ENCODE measurements at places on chromosomes 3 and 15.

DNA sequence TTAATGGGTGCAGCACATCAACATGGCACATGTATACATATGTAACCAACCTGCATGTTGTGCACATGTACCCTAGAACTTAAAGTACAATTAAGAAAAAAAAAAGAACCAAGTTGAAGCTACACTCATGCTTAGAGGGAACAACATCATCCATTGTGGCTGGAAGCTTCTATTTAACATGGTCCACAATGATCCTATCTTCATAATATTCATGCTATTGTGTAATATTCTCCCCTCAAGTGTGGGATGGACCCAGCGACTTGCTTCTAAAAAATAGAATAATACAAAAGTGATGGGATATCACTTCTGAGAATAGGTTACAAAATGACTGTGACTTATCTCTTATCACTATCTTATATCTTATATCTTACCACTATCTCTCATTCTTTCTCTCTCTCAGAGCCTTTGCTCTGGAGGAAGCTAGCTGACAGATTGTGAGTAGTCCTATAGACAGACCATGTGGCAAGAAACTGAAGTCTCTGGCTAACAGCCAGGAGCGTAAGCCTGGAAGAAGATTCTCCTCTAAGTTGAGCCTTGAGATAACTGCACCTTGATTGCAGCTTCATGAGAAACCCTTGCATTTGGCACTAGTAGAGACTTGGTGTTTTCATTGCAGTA, 198.5 kb upstream of the MRPL3 start:
- no peak for DNase-seq

DNA sequence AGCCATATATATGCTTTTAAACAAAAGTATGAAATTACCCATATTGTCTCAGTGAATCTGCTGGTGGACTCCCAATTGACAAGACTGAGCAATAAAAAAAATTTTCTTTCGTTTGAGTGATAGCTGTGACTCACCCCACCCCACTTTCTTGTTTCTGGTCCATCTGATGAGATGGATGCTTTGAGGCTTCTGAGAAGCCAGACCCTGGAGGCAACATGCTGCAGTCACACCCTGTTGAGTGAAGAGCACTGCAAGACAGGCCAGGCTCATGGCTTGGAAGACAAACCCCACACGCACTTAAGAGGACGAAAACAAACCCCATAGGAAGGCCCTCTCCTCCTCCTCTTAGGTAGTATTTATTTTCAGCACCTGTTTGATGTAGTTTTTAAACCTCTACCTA, 276.0 kb upstream of the TTC14 start:
- DNase-seq = no peak

GRCh38 chr15:63599401-63600000, 2.3 kb downstream of the FBXL22 start:
- DNase-seq = no peak

DNA sequence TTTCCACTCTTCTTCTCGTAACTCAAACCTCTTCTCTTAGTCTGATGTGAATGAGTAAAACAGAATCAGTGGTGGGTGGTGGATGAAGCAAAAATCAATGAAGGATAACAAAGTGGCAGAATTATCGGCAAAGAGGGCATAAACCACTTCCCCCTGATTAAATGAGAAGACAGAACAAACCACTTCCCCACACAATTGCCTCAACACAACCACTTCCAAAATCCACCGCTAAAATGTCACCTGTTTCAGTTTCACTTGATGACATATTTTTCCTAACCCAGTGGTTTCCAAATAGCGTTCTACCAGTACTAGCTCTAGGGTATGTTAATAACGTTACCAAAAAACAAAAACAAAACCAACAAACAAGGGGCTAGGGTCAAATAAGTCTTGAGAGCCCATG, 478.7 kb upstream of the WNT5A start:
- no peak for DNase-seq

DNA sequence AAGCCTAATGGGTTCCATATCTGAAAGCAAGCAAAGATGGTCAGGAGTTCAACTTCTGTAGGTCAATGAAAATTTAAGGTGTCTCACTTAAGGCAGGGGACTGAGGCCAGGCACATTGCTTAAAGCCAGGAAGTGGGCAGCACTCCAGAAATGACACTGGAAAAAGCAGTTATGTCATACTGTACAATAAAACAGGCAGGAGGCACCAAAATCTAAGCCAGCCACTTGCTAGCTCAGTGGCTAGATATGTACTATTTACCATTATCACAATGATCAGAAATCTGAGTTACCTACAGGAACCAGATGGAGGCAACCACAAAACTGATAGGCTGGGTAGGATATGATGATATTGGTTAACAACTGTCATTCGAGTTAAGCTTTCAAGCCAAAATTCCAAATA, 57.3 kb downstream of the FRMD5 start:
- DNase-seq = no peak

- no peak for DNase-seq
These were observed 48.5 kb downstream of the ZDHHC19 start for GRCh38 chr3:196162679-196163078.

- no peak for DNase-seq
These were observed 32.6 kb upstream of the MEIS2 start for GRCh38 chr15:37132826-37133417.

- DNase-seq = no peak
These were observed 36.4 kb upstream of the DNAJC13 start for GRCh38 chr3:132380920-132381319.

GRCh38 chr15:62412686-62413085, 247.6 kb upstream of the C2CD4B start:
- no peak for DNase-seq

- DNase-seq = no peak
These were observed 137.6 kb downstream of the SRGAP3 start for GRCh38 chr3:9111866-9112265.

- no peak for DNase-seq
These were observed 4.7 kb upstream of the TMEM41A start for GRCh38 chr3:185503521-185503920.

DNA sequence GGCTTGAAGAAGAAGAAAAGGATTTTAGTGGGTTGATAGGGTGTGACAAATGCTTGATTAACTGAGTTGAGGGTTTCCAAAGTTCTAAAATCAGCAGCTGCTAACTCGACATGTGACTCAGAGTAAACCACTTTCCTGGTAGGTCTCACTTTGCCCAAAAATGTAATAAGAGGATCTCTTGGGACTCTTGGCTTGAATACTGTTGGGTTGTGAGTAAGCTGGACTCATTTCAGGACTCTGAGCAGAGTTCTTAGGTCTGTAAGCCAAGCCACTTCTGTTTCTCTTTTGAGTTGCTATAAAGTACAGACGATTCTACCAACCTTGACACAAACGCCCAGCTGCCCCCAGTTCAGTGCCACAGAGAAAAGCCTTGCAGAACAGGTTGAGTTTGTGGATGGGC, 241.1 kb downstream of the ZNF621 start:
- DNase-seq = no peak

GRCh38 chr15:67180514-67181191, 73.8 kb downstream of the AAGAB start:
- no peak for DNase-seq

- peak; percentile 63 for DNase-seq
These were observed 303.1 kb downstream of the RPLP1 start for GRCh38 chr15:69755551-69756310.

DNA sequence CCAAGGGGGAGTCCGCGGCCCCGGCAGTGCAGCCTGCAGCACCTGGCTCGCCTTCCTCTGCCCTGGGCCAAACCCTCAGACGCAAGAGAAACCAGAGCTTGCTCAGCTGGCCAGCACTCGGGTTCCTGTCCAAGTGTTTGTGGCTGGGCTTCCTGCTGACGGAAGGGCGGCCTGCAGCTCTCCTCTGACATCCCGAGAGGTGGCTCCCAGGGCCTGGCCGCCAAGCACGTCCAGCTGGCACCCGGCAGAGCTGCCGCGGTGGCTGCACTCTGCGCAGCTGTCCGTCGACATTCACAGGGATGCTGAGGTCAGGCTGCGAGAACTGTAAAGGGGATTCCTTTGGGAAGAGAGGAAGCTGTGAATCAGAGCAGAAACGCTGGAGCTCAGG, 85.6 kb downstream of the CPN2 start:
- no peak for DNase-seq

DNA sequence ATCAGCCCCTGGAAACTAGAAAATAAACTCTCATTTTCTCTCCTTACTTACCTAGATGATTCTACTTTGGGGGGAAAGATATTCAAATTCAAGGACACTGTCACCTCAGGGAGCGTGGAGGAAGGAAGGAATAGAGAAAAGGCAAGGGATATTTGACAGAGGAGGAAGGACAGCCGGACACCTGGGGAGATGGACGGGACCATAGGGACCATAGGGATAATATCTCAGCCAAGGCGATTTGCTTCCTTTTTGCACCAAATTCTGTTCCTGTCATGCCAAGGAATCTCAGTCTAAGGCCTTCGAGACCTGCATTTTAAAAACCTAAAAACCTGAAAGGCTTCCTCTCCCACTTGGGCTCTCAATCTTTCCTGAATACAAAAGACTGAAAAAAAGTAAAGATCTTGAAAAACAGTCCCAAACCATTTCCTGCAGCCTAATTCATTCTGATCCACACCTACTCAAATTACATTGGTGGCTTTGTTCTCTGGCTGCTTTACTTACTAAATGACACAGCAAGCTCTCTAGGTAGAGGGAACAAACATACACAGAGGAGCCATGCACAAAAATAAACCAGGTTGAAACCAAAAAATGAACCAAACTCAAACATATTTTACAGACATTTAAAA, 73.9 kb upstream of the SLC24A5 start:
- no peak for DNase-seq

- DNase-seq = no peak
These were observed 127.1 kb upstream of the UMPS start for GRCh38 chr3:124602980-124603627.

DNA sequence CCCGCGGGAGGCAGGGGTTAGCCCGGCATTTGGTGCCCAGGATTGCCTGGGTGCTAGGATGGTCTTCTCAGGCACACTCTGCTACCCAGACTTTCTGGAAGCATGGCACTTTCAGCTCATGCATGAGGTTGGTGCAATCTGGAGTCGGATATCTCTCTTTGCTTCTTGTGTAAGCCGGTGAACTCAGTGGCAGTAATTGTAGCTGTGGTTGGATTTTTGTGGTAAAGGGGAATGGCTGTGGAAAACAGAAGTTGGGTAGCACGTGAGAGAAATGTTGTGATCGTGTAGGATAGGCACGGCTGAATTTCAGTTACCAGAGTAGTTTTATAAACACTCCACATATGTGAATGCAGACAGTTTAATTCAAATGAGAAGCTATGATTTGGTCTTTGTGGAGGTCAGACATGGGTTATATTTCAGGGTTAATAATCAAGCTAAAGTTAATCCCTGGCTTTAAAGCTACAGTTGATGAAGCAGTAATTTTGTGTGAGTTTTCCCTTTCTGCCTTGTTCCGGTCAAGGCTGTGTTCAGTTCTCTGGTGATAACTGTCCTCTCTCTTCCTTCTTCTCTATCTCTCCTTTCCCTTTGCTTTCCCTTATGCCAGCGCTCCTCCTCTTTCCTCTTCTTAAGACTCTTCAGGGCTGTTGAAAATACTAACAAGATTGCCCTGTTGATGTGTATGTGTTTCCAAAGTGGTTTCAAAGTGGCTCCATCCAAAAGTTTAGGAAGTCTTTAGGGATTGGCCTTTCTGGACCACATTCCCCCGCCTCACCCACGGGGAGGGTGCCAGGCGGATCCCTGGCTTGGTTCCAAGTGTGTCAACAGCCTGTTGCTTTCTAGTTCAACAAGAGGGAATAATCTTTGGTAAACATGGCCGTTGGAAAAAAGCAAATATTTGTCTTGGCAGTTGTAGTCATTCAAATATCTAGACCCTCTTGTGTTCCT, 404.6 kb upstream of the C2CD4B start:
- DNase-seq = no peak

GRCh38 chr3:127820221-127820825, 2.0 kb downstream of the MGLL start:
- no peak for DNase-seq

DNA sequence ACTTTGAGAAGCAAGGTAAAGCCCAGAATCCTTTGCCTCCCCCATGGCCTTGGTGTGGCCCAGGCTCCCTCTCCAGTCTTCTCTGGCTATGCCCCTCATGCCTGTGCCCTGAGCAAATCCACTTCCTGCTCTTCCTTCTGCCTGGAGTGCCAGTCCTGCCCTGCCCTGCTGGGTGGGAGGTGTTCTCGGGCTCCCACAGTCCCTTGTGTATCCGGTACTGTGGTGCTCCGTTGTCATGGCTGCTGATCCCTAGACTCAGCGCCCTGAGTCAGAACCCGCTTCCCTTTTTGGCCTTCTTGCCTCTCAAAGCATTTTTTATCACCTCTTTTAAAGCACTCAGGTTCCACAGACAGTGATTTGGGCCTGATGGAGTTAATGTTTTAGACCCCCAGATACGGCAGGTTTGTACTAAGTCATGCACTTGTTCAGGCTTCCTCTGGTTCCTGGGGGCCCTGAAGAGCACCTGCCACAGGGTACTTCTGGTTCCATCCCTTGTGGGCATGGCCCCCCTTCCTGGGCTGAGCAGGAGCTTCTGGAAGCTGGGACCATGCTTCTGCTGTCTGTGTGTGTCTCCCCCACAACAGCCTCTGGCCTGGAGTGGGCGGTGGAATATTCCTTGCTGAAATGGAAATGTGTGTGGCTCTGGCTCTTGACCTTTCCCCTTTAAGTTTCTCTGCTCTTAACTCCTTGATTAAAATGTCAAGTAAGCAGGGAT, 29.6 kb upstream of the ADAMTS7 start:
- no peak for DNase-seq

DNA sequence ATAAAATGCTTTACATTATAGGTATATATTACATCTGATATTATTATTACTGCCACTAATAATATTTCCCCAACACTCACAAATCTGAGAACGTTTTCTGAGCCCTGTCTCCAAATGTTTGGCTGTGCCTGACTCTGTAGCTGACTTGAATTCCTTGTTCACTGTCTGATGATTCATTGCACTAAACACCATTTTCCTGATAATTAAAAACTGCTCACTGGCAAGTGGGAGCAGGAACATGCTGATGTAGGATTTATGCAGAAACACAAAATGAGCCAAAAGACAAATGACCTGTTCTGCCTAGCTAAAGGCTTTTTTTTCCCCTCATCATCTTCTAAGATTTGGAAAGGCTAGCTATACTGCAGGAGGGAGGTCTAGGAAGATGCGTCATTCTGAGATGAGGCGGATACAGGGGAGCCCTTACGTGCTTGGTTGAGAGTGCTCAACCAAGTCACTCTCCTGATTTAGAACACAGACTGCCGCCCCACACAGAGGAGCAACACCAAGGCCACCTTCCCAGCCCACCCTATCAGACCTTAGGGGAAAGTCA, 380.7 kb downstream of the EPHB1 start:
- DNase-seq = no peak

GRCh38 chr3:53675942-53676341, 170.3 kb downstream of the CHDH start:
- DNase-seq = no peak

- no peak for DNase-seq
These were observed 115.1 kb downstream of the TPRA1 start for GRCh38 chr3:127475391-127475790.

DNA sequence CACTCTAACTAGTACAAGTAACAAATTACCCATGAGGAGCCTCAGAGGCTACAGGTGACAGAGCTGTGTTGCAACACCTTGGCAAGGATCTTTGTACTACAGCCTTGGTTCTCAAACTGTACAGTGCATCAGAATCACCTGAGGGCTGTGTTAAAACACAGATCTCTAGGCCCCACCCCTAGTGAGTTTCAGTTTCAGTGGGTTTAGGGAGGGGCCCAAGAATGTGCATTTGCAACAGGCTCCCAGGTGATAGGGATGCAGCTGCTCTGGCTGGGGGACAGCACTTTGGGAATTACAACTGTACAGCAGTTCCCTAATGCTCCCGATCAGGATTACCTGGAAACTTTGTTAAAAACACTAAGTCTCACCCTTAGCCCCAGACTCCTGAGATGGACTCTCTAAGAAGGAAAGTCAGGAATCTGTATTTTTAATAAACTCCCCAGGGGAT, 66.1 kb upstream of the NR2F2 start:
- no peak for DNase-seq

Data from stimulated activated CD4-positive, alpha-beta T cell treated with anti-CD3 and anti-CD28 coated beads, TNF-alpha, amount 100 ng/mL, for 4 hours (primary cell).